A549 (cell line): ENCODE measurements at places on chromosomes 5 and 9. TPM values are rescaled to one million over a fixed set of nuclear protein-coding genes. Genes with fewer than 3 reads are reported as not detected.

The SLC25A2 gene
- not detected in 3 replicates for polyA plus RNA-seq

The TTLL11 gene
- polyA plus RNA-seq = 1.8 to 2.7 TPM (median 1.9 TPM) in 3 replicates

DNA sequence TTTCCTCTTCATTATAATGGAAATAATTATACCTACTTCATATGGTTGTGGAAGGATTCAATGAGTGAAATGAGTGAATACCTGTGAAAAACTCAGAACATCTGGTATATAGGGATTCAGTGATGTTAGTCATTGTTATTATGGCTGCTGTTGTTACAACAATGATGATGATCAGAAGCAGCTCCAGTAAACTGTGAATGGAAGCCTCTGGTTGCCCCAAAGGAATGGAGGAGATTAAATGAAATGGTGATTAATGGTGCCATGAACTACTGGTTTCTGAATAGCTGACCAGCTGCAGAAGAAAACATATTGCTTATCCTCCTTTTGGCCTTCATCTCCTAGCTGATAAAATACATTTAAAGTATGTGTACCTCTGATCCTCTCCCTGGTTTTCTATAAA, 372.0 kb downstream of the ARHGEF28 start:
- no peak for DNase-seq

DNA sequence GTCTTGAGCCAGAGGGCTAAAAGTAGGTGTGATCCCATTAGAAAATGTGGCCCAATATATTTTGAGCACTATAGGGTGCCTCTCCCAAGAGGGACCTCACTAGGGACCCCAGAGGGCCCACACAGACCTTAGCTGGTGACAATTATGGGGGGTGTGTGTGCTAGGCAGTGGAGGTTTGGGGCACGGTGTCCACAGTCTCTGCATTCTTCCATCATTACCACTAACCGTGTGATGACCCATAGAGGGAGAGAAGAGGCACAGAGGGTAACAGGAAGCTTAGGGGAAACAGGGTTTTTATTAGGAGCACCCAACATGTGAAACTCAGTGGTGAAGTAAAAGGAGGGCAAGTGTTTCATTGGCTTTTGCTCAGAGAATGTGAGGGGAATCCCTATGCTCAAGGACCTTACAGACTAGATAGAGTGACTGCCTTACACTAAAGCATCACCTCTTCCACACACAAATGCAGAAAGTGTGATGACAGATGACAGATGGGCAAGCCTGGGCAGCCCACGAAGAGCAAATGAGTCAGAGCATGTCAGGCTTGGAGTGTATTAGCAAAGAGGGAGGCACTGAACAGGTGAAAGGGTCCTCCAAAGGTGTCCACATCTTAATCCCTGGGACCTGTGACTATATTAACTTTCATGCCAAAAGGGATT, 2.5 kb upstream of the ACTL7A start:
- DNase-seq = no peak

DNA sequence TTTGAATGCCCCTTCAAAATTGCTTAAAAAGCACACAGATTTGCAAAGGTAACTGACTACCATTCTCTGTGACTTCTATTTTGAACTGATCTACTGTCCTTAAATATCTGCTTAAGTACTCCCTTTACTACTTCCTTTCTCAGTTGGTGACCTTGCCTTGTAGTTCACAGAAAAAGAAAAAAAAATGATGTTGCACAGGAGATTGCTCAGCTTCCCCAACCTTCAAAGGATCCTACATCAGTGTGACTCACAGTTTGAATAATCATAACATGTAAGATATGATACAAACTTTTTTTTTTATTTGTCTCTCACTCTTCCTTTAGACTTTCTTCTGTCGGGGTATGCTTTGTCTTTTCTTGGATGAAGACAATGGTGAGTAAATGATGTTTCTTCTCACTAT, 1029.6 kb downstream of the CDH12 start:
- DNase-seq = no peak
